ENCODE measurements at places on chromosomes 7 and 10. TPM values are rescaled to one million over a fixed set of nuclear protein-coding genes. Genes with fewer than 3 reads are reported as not detected.

GRCh38 chr7:141374425-141374824 is 176.8 kb upstream of the AGK start:
- peaks cover 9% of the 10 kb centered on the region for H3K27me3 ChIP-seq
- no peaks in the 10 kb centered on the region for H3K4me1 ChIP-seq
- no peak for DNase-seq

GRCh38 chr7:77222819-77223218 is 23.2 kb upstream of the FGL2 start:
- H3K4me1 ChIP-seq: peaks cover 16% of the 10 kb centered on the region
- no peak overlapping the region for H3K27ac ChIP-seq
- no peaks in the 10 kb centered on the region for H3K27me3 ChIP-seq
- no peak overlapping the region for H3K4me3 ChIP-seq

DNA sequence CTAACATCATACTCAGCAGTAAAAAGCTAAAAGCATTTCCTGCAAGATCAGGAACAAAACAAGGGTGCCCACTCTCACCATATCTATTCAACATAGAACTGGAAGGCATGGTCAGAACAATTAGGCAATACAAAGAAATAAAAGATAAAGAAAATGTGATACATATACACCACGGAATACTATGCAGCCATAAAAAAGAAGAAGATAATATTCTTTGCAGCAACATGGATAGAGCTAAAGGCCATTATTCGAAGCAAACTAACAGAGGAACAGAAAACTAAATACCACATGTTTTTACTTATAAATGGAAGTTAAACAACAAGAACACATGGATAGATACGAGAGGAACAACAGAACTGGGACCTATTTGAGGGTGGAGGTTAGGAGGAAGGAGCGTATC is 652.7 kb downstream of the GRID1 start:
- no peak overlapping the region for H3K4me3 ChIP-seq
- H3K36me3 ChIP-seq: no peaks in the 10 kb centered on the region
- H3K27ac ChIP-seq: no peak overlapping the region
- peaks cover 2% of the 10 kb centered on the region for H3K27me3 ChIP-seq

- H3K27ac ChIP-seq: no peak overlapping the region
- H3K4me1 ChIP-seq: no peaks in the 10 kb centered on the region
- H3K4me3 ChIP-seq: no peak overlapping the region
- no peaks in the 10 kb centered on the region for H3K27me3 ChIP-seq
- no peaks in the 10 kb centered on the region for H3K36me3 ChIP-seq
- DNase-seq: no peak
Observed at GRCh38 chr10:133039107-133039802, 48.5 kb upstream of the ADGRA1 start.

- H3K27ac ChIP-seq: no peak overlapping the region
- no peaks in the 10 kb centered on the region for H3K4me1 ChIP-seq
- no peak for DNase-seq
- no peaks in the 10 kb centered on the region for H3K36me3 ChIP-seq
Observed at GRCh38 chr7:108592646-108593201, 23.1 kb downstream of the DNAJB9 start.

GRCh38 chr7:77697535-77697831 is 1.2 kb downstream of the RSBN1L start:
- H3K4me1 ChIP-seq: peaks cover 40% of the 10 kb centered on the region
- H3K27me3 ChIP-seq: no peaks in the 10 kb centered on the region
- DNase-seq: no peak
- peak overlapping the region; percentile 97 for H3K4me3 ChIP-seq

DNA sequence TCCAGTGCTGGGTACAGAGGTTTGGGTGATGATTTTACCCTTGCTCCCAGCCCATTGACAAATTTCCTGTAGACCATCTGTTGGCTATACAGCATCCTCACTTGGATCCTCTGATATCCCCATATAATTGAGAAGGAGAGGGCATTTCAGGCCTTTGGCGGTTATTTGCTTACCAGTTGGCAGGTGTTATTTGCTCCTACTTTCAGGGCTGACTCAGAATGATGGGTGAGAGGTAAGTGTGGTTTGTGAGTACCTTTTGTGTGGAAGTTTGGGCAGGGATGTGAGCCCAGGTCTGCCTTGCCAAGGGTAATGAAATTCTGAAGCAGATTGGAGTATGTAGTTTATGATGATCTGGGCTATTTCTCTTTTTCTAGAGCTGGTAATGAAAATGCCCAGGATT is 93.6 kb downstream of the LRMDA start:
- H3K4me1 ChIP-seq: no peaks in the 10 kb centered on the region
- DNase-seq: no peak
- H3K36me3 ChIP-seq: no peaks in the 10 kb centered on the region
- H3K4me3 ChIP-seq: no peak overlapping the region

DNA sequence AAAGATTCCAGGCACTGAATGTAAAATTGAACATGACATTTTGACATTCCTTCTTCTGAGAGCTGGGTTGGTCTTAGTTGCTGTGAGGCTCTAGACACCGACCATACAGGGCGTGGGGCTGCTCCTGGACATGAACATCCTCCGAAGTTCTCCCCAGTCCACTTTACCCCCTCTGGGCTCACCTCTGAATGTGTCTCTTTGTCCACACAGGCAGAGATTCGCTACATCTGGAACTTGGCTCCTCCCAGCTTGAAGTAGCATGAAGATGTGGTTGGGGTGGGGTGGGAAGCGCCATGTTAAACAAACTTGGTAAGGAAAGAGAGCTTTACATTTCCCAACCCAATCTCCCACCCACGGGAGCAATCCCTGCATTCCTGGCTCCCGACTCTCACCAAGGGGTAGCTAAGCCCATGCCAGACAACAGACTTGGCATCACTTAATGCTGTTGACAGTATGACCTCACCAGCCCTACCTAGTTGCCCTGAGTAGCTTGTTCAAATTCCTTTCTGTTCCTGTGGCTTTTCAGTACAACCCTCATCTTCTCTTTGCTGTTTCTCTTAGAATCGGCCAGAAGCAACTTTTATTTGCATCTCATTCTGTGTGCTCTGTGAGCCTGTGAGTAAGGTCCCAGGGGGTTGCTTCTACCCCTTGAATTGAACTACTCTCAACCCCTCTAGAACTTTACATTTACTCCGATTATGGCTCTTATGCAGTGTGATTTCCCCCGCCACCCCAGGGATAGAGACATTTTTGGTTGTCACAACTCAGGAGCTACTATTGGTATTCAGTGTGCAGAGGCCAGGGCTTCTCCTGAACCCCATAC is 211.4 kb downstream of the SEC23IP start:
- H3K4me1 ChIP-seq: no peaks in the 10 kb centered on the region
- no peak for DNase-seq
- H3K4me3 ChIP-seq: no peak overlapping the region
- H3K27ac ChIP-seq: no peak overlapping the region
- H3K36me3 ChIP-seq: no peaks in the 10 kb centered on the region
- H3K27me3 ChIP-seq: peaks cover 3% of the 10 kb centered on the region

GRCh38 chr10:110963162-110963561 is 43.8 kb downstream of the SHOC2 start:
- DNase-seq: no peak
- H3K4me3 ChIP-seq: no peak overlapping the region
- H3K27me3 ChIP-seq: no peaks in the 10 kb centered on the region
- H3K27ac ChIP-seq: no peak overlapping the region
- H3K36me3 ChIP-seq: peaks cover 15% of the 10 kb centered on the region
- H3K4me1 ChIP-seq: peaks cover 9% of the 10 kb centered on the region

DNA sequence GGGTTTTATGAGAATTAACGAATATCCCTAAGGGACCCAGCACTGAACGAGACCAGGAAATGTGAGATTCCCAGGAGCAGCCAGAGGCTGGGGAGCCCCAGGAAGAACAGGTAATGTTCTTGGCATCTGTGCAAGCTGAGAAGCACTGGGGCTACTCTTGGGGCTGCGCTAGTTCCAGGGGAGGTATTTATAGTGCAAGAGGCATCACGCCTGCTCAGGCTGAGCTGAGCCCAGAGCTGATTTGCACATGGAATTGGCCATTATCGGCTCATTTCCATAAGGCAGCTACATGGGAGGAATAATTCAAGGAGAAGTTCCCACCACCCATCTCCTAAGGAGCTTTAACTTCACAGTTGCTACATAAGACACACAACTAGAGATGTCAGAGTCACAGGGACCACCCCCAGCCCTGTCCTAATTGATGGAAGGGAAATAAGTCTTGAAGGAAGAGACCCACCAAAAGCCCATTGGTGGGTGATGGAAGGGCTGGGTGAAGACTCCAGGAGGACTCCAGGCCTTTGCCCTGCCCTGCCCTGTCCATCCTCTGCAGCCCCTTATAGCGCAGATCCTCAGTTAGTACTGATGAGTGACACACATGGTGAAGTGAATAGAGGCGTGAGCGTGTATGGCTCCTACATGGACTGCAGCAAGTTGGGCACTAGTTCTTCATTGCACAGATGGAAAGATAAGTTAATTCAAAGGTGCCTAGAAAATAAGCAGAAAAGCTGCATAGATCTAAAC is 178.9 kb downstream of the GRID1 start:
- no peaks in the 10 kb centered on the region for H3K4me1 ChIP-seq
- peaks cover 26% of the 10 kb centered on the region for H3K27me3 ChIP-seq
- H3K36me3 ChIP-seq: no peaks in the 10 kb centered on the region
- no peak overlapping the region for H3K27ac ChIP-seq
- no peak overlapping the region for H3K4me3 ChIP-seq
- no peak for DNase-seq

GRCh38 chr10:129035052-129035827 is 431.8 kb upstream of the MGMT start:
- H3K27me3 ChIP-seq: peaks cover 18% of the 10 kb centered on the region
- H3K27ac ChIP-seq: peak overlapping the region; percentile 96
- peak overlapping the region; percentile 86 for H3K4me3 ChIP-seq
- DNase-seq: peak; percentile 72
- H3K4me1 ChIP-seq: peaks cover 42% of the 10 kb centered on the region

- H3K4me3 ChIP-seq: peak overlapping the region; percentile 51
- H3K27me3 ChIP-seq: no peaks in the 10 kb centered on the region
- H3K27ac ChIP-seq: peak overlapping the region; percentile 48
- peaks cover 10% of the 10 kb centered on the region for H3K36me3 ChIP-seq
- DNase-seq: no peak
Observed at GRCh38 chr7:121440857-121441503, 44.9 kb upstream of the FAM3C start.

DNA sequence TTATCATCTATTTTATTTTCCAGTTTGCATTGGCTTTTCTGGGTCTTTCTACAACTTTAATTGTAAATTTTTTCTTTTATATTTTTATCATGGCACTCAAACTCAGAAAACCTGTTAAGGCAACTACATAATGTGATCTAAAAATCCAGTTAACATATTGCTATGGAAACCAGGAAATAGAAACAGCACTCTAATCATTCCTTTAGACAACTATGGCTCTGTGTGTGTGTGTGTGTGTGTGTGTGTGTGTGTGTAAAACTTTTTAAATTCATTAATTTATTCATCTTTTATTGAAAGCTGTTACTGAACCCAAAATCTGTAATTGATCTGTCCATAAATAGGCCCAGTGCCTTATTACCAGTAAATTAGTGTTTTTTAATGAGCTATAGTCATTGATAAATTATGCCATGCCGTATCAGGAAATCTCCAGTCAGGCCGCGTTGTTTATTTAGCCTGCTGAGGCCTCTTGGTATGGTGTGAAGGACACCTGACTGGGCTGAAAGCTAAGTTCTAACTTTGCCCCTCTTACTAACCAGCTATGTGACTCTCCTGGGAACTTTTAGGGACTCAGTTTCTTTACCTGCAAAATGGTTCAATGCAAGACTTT is 1.5 kb upstream of the MET start:
- no peak for DNase-seq
- no peak overlapping the region for H3K4me3 ChIP-seq
- H3K4me1 ChIP-seq: peaks cover 3% of the 10 kb centered on the region
- H3K36me3 ChIP-seq: no peaks in the 10 kb centered on the region
- peaks cover 53% of the 10 kb centered on the region for H3K27me3 ChIP-seq
- no peak overlapping the region for H3K27ac ChIP-seq

DNA sequence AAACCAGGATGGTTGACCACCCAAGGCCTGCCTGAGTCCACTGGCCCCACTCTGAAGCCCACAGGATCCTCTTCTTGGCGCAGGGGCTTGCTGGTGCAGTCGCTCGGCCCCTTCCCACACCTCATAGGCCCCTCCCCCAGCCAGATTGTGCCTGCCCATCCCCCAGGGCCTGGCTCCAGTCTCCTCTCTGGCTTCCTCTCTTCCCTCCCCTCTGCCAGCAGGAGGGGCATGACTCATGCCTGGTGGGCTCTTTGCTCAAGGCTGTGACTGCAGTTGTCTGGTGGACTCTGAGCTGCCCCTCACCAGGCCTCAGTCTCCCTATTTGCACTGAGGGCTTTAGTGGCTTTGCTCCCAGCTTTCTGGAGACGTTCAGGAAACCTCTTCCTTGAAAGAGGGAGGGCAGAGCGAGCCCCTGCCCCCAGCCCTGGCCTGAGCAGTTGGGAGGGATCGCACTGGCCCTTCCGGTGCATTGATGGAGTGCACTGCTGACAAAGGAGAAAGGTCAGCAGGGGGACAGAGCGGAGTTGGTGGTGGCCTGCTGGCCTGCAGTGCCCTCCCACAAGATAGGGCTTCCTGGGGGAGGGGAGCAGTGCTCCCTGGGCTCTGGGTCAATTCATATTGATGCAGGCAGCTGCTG is 60.7 kb downstream of the ZMIZ1 start:
- H3K27me3 ChIP-seq: no peaks in the 10 kb centered on the region
- no peak overlapping the region for H3K4me3 ChIP-seq
- DNase-seq: no peak
- H3K27ac ChIP-seq: no peak overlapping the region

- H3K4me3 ChIP-seq: no peak overlapping the region
- peaks cover 6% of the 10 kb centered on the region for H3K36me3 ChIP-seq
- no peak for DNase-seq
- no peaks in the 10 kb centered on the region for H3K4me1 ChIP-seq
Observed at GRCh38 chr10:74092372-74092771, 58.3 kb downstream of the AP3M1 start.

DNA sequence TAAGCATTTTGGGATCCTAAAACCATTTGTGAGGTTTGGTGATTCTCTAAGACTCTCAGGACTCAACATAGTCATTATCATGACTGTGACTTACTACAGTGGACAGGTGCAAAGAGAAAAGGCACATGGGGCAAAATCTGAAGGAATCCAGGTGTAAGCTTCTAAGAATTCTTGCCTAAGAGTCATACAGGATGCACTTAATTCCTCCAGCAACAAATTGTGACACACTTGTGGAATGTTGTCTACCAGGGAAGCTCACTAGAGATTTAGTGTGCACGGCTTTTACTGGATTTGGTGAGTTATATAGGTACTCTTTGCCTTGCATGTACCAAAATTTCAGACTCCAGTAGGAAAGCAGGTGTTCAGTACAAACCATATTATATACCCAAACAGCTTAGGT is 47.9 kb downstream of the WAC start:
- H3K4me1 ChIP-seq: peaks cover 29% of the 10 kb centered on the region
- peaks cover 23% of the 10 kb centered on the region for H3K36me3 ChIP-seq
- no peaks in the 10 kb centered on the region for H3K27me3 ChIP-seq
- no peak for DNase-seq
- no peak overlapping the region for H3K4me3 ChIP-seq

GRCh38 chr10:50992356-50992901 is 81.9 kb upstream of the PRKG1 start:
- peaks cover 53% of the 10 kb centered on the region for H3K27me3 ChIP-seq
- DNase-seq: no peak
- peaks cover 4% of the 10 kb centered on the region for H3K4me1 ChIP-seq
- H3K4me3 ChIP-seq: no peak overlapping the region

The EPO gene
- total RNA-seq: 0.22 TPM

The CHN2 gene
- total RNA-seq: 6.5 TPM

The ARHGEF35 gene
- 2.5 TPM for total RNA-seq

The OR6V1 gene
- total RNA-seq: not detected

The NSUN6 gene
- total RNA-seq: 26.5 TPM

The PYROXD2 gene
- total RNA-seq: 14.0 TPM

The LIPN gene
- total RNA-seq: not detected

The MYO1G gene
- 403 TPM for total RNA-seq

The TPST1 gene
- total RNA-seq: 2.0 TPM

The OGDH gene
- 103 TPM for total RNA-seq

The PLEKHS1 gene
- not detected for total RNA-seq

The CDH23 gene
- total RNA-seq: 3.7 TPM

Data from activated naive CD8-positive, alpha-beta T cell treated with anti-CD3 and anti-CD28 coated beads, Interleukin-2, amount 10 ng/mL, durations not matched to agents 7 days and 5 days (primary cell).